ENCODE measurements at places on chromosomes 2 and 18.

- no peak for DNase-seq
These were observed 251.1 kb upstream of the TRIB2 start for GRCh38 chr2:12465631-12466135.

DNA sequence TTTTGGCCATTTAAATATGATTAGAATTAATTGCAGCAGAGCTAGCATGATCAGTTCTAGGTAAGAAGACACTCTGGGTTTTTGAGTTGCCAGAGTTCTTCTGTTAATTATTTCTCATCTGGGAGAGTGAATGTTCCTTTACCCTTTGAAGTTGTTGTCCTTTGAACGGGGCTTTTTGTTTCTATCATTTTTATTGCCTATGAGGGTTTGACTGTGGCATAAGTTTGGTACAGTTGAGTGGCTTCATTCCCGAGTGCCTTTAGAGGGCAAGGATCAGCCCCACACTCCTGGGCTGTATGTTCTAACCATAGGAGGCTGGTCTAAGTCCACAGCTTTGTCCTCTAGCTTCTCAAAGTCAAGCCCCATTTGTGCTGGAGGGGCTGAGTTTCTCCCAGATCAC lies 804.3 kb downstream of the KCNJ3 start:
- no peak for DNase-seq

- no peak for DNase-seq
These were observed 130.3 kb downstream of the ARHGAP28 start for GRCh38 chr18:6859676-6860422.

DNA sequence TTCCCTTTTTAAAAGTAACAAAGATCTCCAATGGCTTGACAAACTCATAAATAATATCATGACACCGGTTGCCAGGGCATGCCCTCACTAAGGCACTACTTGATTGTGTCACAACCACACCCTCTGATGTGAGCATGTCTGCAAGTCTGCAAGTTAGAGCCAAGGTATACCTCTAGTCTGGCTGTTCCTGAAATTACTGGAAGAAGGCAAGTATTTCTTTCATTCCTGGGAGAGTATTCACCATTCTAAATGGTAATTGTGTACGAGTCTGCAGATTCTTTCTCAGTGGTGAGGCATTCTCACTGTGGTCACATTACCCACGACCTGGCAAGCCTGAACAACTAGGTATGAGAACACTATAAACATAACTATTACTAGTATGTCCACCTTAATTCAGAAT lies 25.7 kb upstream of the RNU4ATAC start:
- DNase-seq: peak; percentile 69

DNA sequence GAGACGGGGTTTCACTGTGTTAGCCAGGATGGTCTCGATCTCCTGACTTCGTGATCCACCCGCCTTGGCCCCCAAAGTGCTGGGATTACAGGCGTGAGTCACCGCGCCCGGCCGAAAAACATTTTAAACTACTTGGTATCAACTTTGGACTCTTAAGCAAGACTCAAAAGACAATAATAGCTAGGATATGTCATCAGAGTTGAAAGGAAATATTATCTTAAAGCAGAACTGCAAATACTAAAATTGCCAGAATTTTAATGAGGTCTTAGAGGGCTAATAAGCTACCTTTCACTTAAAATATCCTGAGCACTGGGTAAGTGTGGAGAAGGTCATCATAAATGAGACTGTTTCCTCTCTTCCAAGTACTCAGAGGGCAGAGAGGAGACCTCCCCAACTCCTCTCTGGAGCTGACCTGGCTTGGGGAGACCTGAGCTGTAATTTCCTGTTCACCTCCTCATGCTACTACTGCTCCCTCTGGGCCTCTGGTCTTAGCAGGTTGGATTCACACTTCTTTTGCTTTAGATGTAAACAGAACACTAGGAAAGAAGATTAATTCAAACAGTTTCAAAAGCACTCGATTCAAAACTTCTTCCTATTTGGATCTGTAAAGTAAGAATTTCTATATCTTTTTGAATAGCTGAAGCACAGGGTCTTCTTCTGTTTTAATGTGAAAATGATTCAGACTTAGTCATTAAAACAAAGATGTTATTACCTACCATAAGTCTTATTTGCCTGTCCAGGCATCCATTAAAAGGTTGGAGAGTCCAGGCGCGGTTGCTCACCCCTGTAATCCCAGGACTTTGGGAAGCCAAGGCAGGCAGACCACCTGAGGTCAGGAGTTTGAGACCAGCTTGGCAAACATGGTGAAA lies 16.5 kb downstream of the CNRIP1 start:
- no peak for DNase-seq
